A375 (cell line): ENCODE measurements at places on chromosomes 7 and 10. TPM values are rescaled to one million over a fixed set of nuclear protein-coding genes. Genes with fewer than 3 reads are reported as not detected.

The CASTOR2 gene
- total RNA-seq: 1.2 and 4.7 TPM in 2 replicates

The PILRA gene
- total RNA-seq: 0.24 and 0.45 TPM in 2 replicates

The TFPI2 gene
- 19.6 and 22.3 TPM in 2 replicates for total RNA-seq

The HOXA6 gene
- total RNA-seq: 5.7 TPM in 2 replicates

The PPP3CB gene
- 6.2 and 7.3 TPM in 2 replicates for total RNA-seq

The SGCE gene
- 26.8 and 27.2 TPM in 2 replicates for total RNA-seq
